ENCODE measurements at places on chromosomes 13 and 19.

- no peak for DNase-seq
Observed at GRCh38 chr13:71864094-71864985, 2.7 kb downstream of the DACH1 start.

- DNase-seq: no peak
Observed at GRCh38 chr13:111275995-111276618, 44.3 kb upstream of the TEX29 start.

DNA sequence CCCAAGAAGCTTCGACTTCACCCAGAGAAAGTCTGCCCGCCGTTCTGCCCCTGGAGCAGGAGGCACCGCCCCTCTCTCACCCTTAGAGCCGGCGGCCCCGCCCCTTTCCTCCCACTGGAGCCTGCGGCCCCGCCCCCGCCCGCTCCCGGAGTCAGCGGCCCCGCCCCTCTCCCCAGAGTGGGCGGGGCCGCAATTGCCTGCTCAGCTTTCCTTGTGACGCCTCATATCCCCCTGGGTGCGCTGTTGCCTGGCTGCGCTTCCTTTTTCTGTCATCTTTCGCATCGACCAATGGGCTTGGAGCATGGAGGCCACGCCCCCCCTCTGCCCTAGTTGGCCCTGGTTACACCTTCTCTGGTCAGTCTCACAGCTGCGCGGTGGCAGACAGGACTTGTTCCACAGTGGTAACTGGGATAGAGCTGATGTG, 38.2 kb upstream of the ZNF492 start:
- no peak for DNase-seq

DNA sequence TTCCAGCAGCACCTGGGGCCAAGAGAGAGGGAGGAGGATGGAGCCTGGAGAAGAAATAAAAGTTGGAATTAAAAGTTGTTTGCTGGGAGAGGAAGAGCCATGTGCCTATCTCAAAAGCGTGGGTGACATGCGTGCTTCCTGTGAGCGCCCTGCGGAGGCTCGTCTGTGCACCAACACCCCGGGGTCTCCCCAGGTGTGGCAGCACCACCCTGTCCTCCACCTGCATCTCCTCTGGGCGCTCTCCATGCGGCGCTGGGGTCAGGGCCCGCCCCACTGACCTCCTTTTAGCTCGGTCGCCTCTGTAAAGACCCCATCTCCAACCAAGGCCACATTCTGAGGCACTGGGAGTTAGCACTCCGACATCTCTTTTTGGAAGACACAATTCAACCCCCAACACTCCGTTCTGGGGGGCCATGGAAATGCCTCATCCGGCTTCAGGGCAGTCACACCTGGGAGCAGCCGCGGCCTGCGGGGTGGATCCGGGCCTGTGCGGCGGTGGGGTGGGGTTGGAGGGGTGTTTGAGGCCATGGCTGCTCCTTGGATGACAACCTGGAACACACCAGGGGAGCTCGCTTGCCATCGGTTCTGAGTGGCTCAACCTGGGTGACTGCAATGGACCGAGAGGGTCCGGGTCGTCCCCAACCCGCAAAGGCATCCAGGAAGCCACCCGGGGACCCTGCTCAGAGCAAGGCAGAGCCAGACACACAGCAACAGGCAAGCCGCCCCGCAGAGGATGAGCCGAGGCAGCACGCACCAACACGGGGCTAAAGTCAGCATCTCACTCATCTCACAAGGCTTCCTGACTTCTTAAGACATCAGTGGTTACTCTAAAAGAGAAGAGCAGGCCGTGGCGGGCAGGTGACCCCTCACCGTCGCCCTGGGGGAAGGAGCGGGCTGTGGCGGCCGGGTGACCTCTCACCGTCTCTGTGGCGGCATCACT, 79.4 kb upstream of the MCF2L start:
- DNase-seq: no peak
